ENCODE measurements at places on chromosomes 3 and 15.
A peak's percentile ranks its signal among the peaks of the same experiment; 100 is the strongest.

DNA sequence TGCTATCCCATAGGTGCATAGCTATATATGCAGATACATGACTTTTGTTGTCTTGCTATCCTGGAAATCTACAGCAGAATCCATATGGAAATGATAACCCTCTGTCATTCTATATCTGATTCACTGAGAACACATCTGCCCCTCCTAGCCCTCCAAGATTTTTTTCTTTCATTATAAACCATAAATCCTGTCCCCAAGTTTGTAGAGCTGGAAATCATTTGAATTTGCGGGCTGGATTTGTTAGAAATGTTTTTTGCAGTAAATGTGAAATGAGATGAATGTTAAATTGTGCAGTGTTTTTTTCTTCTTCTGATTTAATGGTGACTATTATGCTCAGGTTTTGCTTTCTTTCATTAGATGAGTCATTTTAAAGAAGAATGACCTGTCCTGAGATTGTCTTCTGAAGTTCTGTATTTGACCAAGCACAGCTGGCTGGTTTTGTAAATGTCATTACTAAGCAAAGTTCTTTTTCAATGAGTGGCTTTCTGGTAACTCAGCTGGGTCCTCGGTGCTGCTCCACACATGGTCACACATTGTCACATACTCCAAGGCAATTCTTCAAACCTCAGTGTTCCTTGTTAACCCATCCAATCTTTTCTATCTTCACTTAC lies 25.3 kb upstream of the ABHD17C start:
- DNase-seq, result no peak

DNA sequence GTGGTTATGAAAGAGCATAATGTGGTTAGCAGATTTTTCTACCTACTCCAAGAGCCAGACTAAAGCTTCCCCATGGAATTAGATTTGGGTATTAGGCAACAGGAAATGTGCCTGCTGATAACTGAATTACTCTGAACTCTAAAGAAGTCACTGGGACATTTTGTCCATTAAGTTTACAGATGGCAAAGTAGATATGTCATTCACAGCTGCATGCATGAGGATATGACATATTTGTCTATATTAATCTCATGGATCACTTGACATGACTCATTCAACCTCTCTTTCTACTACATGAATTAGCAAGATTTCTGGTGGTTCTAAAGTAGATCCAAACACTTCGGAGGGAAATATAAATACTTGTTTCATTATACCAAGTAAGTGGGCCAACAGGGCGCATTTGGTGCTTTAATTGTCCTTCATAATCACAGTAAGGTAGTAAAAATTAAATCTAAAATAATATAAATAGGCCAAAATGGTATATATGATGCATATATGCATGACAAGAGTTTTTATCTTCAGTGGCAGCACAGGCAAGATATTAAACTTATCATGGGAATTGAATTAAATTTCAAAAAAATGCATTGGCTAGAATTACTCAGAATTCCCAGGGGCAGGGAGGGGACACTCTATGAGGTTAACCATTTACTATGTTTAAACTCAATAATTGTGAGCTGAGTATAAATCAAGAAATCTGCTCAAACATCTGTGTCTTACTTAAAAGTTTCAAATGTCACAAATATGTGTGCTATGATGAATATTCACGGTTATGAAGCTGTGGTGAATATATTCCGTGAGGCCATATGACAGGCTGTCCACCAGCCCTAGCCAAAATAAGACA lies 365.3 kb upstream of the KCNMB2 start:
- peak; percentile 22 for DNase-seq

DNA sequence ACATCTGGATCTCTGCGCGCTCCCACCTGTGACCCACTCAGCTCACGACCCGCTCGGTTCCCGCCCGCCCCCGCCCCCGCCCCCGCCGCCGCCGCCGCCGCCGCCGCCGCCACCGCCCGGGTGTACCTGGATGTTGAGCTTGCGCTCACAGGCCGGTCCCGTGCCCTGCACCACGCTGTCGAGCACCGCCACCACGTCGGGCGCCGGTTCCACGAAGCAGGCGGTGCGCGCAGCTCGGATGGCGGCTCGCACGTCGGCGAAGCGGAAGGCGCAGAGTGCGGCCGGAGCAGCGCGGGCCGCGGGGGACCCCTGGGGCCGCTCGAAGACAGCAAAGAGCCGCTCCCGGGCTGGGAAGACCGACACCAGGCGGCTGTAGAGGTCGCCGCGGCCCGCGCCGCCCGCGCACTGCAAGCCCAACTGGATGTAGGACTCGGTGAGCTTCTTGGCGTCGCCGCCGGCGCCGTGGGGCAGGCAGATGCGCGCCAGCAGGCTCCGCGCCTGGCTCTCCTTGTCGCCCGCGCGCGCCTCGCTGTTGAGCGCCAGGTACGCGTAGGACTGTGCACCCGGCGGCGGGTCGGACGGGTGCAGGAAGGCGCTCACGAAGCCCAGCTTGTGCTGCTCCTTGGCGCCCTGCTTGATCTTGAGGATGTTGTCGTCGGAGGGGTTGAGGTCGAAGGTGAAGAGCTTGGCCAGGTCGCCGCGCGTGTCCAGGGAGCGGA lies 1.1 kb downstream of the PLXND1 start:
- DNase-seq, result no peak

GRCh38 chr3:42019144-42019952 lies 57.4 kb upstream of the ULK4 start:
- no peak for DNase-seq

GRCh38 chr3:11131371-11131770 lies 22.9 kb upstream of the HRH1 start:
- DNase-seq, result no peak

DNA sequence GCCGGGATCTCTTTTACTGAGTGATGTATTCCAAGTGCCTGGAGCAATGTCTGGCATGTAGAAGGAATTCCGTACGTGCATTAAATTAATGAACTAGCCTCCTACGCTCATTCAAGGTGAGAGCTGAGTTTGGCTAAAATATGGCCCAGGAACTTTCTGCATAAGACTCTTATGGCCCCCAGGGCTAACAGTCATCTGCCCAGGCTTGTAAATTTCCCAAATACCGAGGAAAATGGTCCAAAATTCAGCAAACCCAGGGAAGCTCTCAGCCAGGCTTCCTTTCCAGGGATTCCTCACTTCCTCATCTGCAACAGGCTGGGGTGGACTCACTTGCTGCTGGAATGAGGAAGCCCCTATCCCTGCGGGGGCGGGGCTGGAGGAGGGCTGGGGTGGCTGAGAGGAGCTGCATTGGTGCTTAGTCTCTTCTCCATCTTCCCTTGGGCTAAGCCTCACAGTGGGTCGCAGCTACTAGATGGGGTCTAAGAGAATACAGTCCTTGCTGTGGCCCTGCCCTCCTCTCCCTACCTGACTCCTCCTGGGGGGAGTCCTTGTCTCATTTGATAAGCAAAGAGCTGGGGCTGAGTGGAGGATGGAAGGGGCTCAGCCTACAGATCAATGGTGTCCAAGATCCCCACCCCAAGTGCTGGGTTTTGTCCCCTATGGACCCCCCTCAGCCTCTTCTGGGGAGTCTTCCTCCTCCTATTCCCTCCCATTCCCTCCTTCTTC lies 28.5 kb upstream of the APOD start:
- DNase-seq, result no peak

- DNase-seq, result no peak
Observed at GRCh38 chr3:52354676-52355075, 38.6 kb downstream of the DNAH1 start.

DNA sequence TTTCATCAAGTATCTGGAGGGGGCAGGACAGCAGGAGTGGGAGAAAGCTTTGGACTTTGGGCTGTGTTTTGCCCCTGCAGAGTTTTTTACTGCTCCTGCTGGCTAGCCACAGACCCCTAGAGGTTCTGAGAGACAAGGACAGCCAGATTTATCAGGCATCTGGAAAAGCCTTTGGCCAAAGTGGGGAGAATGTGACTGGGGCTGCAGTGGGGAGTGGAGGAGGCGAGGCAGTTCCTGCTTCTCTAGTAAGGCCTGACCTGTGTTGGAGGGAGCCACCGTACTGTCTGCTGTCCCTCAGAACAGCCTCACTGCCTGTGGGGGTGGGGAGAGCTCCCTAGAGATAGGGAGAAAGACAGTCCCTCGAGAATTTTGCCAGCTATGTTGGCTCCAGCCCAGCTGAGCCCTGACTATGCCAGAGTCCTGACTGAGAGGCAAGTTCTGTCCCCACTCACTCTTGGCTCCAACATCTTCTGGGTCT lies 2.2 kb downstream of the ALPK3 start:
- DNase-seq, result no peak

DNA sequence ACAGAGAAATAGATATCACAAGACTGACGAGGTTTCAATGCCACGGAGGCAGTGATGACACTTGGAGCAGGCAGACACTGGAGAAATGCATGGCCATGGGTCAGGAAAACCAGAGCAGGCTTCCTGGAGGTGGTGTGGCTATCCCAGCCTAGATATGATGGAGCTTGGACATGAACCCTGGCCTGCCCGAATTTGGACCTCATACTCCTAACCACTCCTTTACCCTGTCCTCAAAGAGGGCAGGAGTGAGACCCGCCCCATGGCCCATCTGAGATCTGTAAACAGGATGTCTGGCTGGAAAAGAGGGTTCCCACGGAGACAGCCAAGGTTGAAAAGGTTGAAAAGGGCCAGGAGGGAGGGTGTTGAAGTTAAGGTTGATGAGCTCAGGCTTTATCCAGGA lies 31.0 kb downstream of the CPN2 start:
- DNase-seq, result no peak

- no peak for DNase-seq
Observed at GRCh38 chr15:64774629-64775493, 528 bp downstream of the RBPMS2 start.

GRCh38 chr15:41476416-41477048 lies 17.1 kb upstream of the ITPKA start:
- no peak for DNase-seq

DNA sequence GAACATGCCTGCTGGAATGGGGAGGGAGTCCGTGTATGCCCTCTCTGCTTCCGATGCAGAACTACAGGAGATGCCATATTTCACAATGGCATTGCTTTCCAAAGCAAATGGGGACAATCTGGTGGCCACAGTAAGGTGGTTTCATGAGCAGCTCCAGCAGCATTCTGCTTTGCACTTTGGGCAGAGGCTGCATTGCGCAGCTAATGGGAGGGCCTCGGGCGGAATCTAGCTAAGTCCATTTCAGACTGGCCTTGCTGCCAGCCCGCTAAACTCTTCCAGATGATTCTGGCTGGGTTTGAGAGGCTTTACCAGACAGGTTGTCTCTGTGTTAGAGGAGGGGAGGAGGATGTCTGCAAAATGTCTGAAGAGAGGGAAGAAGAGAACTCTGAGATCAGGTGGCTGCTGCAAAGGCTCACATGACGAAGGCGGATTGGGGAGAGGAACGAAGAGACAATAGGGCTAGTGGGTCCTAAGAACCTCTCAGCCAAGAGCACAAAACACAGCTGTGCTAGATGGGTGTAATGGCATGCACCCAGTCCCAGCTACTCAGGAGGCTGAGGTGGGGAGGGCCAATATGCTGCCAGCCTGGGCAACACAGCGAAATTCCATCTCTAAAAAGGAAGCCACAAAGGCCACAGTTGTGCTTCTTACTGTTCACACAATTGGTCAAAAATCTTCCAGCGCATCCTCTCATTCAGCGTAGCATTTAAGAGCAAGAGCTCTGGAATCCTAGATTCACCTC lies 63.7 kb downstream of the BDH1 start:
- DNase-seq, result no peak

GRCh38 chr3:192864941-192865340 lies 52.7 kb downstream of the MB21D2 start:
- no peak for DNase-seq

DNA sequence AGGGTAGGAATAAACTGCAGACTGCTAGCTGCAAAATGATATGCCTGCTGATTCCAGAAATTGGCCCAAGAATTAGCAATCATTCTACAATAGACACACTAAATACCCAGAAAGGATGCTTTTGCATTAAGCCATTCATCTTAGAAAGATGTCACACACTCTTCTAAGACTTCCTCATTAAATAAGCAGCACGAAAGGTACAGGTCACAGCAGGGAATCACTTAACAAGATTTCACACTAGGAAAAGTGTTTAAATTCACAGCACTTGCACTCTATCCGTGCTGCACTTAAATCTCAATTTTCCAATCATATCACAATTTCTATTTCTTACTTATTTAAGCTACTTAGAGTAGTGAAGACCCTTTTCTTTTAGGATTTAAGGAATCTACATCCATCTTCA lies 372.8 kb upstream of the CBLB start:
- no peak for DNase-seq

- no peak for DNase-seq
Observed at GRCh38 chr3:25057379-25057778, 370.7 kb upstream of the RARB start.

DNA sequence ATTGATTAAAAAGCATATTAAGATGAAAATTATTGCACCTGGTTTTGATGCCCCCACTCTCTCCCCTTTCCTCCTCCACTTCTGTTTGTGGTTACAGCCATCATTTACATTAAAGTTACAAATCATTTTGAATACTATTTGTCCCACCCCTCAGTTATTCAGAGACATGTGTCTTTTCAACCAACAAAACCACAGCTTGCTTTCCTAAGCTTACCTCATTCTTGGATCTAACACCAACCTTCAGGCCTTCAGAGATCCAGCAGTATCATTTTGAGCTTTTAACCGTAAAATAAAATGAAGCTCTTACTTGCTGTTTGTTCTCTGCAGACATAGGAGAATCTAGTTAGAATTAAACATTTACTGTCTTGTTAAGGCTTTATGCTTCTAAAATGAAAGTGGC lies 4.7 kb downstream of the PXYLP1 start:
- DNase-seq, result no peak

- no peak for DNase-seq
Observed at GRCh38 chr3:44896440-44896839, 22.0 kb downstream of the TGM4 start.

DNA sequence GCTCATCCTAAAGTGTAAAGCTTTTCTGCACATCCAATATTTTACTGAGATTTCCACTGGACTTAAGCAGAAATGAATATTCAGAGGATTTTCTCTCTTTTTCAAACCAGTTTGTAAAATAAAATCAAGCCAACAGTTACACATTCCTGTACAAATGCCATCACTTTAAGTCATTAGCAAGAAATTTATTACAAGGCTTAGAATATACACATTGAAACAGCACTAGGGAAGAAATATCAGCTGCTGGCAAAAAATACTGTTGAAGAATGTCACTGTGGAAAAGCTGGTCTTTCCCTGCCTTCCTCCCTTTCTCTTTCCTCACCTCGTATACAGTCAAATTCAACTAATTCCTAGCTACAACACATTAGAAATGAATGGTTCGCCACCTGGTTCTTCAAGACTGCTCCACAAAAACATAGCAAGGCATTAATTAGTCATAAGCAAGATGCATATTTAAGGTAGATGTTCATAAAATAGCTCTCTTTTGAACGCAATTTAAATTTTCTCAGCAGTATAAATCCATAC lies 21.3 kb downstream of the PLOD2 start:
- no peak for DNase-seq
